ENCODE measurements at places on chromosomes 4 and X.

GRCh38 chr4:129387666-129388065 is 291.7 kb downstream of the C4orf33 start:
- no peak for DNase-seq

DNA sequence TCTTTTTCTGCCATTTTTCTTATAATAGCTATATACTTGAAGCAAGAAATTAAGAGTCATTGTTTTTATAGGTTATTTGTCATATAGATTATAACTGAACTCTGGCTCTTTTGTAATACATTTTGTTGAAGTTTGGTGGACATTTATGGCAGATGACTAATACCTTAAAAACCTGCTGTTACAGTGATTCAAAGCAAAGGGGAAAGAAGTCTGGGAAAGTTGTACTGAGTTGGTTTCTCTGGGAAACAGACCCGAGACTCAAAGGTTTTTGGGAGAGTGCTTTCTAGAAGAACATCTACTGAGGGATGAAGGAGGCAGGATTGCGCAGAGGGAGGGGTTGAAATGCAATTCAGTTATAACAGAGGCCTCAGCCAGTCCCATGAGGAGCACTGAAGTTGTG is 35.9 kb downstream of the NAP1L5 start:
- no peak for DNase-seq

- DNase-seq: no peak
These were observed 3.1 kb downstream of the BMP2K start for GRCh38 chr4:78779280-78779679.

DNA sequence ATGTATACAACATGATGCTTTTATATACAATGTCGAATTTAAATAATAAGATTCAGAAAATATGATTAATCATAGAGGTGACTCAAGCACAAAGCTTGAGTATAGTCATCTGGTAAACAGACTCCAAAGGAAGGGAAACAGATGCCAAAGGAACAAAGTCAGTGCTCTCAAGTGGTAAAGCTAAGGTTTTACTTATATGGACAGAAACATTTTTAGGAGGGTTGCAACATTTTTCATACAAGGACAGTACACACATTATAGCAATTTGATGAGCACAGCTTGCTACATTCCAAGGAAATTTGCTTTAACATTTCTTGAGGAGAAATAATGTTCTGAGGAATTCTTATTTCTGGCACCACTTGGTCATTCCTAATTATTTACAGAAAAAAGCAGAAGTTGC is 333.4 kb upstream of the AADAT start:
- DNase-seq: no peak

GRCh38 chr4:57119054-57119651 is 9.0 kb upstream of the IGFBP7 start:
- DNase-seq: no peak

DNA sequence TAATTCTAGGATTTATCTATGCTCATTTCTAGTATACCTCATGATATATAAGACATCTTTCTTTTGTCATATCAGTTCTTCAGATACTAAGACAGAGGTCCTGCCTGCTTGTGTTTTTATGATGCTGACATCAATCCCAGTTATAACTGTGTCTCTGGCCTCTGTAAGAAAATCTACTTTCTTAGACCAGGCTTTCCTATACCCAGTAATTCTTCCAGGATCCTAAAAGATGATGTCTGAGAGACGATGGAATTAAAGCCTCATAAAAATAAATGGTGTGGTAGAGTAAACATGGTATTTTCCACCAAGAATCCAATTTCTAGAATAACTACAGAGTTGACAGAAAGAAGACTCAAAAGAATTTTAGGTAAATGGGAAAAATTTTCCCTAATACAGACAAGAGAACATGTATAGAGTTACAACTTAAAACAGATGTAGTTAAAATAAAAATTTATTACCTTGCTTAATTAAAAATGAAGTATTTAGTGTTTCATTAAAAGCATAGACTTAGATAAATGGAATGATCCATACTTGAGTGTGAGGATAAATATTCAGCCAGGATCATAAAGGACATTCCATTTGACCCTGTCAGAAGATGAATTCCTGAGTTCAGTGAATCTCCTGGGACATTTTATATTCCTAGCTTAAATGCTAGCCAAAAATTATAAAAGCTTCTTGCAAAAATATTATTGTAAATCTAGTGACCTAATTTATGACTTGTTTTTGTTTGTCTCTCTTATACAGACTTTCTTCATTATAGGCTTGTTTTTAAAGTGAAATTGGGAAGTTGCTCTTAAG is 137.4 kb downstream of the PDLIM5 start:
- no peak for DNase-seq

- DNase-seq: no peak
These were observed 27.2 kb downstream of the RASL11B start for GRCh38 chr4:52889354-52889753.

- no peak for DNase-seq
These were observed 239.2 kb downstream of the ANTXR2 start for GRCh38 chr4:79833857-79834256.

- DNase-seq: no peak
These were observed 408.4 kb upstream of the EMCN start for GRCh38 chr4:100926039-100926717.

- DNase-seq: no peak
These were observed 455.4 kb downstream of the IL15 start for GRCh38 chr4:142091691-142092182.

- DNase-seq: no peak
These were observed 282.9 kb downstream of the USP46 start for GRCh38 chr4:52376132-52376704.

- no peak for DNase-seq
These were observed at the start of gene ARL13A for GRCh38 chrX:100969408-100969807. ARL13A (plus strand) TSS chrX:100969708; CDS start chrX:100973690, 3,982 bp downstream.

DNA sequence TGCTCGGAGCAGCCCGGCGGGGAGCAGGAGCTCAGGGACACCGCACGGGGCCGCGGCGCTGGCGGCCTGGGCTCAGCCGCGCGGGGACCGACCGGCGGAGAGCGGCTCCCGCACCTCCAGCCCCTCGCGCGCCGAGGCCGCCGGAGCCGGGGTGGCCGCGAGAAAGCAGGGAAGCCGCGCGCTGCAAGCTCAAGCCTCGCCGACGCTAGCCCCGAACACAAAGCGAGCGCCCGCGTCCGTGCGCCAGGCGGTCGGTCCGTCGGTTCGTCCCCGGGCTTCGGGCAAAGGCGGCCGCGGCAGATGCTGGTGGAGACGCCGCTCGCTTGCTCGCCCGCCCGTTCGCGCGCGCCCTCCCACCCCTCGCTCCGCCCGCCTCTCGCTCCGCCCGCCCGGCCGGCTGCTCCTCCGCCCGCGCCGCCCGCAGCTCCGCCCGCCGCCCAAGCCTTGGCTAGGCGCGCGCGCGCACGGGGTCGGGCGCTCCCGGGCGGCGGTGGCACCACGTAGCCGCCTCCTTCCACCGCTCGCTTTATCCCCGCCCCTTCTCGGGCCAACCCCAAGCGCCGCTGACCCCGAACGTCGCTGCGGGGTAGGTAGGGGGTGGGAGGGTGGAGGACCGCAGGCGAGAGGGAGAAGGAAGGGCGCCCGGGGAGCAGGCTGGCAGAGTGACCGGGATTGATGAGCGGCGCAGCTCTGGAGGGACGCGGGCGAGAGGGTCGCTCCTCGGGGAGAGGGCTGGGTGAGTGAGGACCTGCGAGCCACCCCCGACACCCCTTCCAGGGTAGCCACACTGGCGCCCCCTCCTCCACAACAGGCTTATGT is at the start of gene TSPAN5:
Gene TSPAN5 (minus strand): TSS at position 325 of the 819 bp plus-strand sequence.
- DNase-seq: peak; percentile 75

- DNase-seq: no peak
These were observed 9.9 kb upstream of the WDR45 start for GRCh38 chrX:49089553-49089952.

GRCh38 chrX:63363788-63364187 is 12.7 kb upstream of the SPIN4 start:
- DNase-seq: no peak

- DNase-seq: no peak
These were observed 38.3 kb downstream of the SYTL5 start for GRCh38 chrX:38044701-38045100.

- DNase-seq: peak; percentile 69
These were observed at the start of gene MTMR8 for GRCh38 chrX:64394874-64395567. MTMR8 (minus strand) TSS chrX:64395452; CDS start chrX:64395363, 89 bp downstream.

GRCh38 chr4:54371173-54371572 is 142.1 kb downstream of the PDGFRA start:
- DNase-seq: no peak

- no peak for DNase-seq
These were observed 77.5 kb downstream of the TMEM156 start for GRCh38 chr4:38954727-38955126.

DNA sequence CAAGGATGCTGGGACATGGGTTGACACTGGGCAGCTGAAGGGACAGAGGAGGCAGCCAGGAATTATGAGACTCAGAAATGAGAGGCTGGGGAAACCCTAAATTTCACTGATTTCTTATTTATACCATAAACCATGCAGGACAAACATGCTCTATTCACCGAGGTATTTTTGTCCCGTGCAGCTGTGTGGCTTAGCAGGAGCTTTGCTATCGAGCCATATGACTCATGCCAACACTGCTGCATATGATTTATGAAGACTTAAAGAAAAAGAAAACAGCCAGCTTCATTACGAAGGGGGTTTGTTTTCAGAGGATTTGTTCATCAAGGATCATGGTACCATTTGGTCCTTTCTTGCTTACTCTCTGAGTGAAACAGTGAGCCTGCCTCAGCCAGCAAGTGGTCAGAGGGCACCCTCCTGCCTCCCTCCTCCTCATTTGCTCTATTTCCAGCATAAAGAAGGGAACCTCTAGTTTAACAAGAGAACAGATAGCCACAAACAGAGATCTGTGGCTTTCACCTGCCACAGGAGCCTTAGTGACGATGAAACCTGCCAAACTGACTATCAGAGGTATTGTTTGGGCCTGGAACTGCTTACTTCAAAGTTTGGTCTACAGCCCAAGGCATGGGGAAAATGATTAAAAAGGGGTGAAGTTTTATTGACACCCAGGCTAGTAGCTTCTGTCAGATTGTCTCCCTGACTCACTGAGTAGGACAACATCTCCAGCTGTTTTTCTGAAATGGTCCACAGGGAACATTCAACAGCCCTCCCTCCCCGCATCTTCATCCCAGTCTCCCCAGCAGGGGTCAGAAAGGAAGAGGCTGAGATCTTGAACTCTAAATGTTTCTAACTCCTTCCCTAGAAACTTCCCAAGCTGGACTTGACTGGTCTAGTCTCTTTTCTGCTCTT is 80.1 kb upstream of the MAML3 start:
- DNase-seq: no peak

GRCh38 chr4:82694046-82694445 is 104.5 kb downstream of the SCD5 start:
- DNase-seq: no peak

GRCh38 chr4:44725726-44726037 is 674 bp downstream of the GNPDA2 start:
- no peak for DNase-seq

GRCh38 chr4:47088298-47088697 is 56.9 kb downstream of the GABRB1 start:
- DNase-seq: no peak

DNA sequence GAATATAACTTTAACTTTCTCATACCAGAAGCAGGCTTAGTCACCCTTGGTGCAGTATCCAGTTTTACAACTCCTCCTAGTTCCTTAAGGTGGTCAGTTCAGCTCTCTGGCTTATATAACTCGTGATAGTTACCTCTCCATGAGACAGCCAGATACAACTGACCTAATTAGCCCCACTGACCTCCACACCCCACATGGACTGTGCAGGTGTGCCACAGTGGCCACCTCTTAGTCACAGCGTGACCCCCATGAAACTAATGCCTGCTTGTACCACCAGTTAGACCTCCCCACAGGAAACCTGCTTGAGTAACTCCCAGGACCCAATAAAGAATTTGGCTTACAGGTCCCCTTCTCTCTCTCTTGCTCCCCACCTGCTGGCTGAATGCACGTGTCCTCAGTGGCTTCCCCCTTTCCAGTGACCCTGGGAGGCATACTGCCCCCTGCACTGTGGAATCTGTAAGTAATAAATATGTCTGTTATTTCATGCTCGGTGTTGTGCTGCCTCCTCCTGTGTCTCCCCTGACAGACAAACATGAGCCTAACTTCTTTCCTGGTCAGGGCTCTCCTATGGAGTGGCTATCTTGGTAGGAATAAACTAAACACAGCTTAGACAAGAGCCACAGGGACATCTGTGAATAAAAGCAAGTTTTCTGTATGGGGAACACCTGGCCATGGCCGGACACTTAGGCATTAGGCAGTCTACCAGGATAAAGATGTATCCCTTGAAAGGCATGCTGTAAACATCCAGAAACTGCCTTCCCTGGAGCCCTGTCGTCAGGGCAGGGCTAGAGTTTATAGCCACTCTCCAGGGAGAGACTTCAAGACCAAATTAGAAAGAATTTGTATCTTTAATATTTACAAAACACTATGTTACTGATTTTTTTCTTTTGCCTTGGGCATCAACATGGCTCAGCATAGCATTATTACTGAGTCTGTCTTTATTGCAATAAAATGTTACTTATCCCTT is 209.7 kb upstream of the BOD1L1 start:
- no peak for DNase-seq

- no peak for DNase-seq
These were observed 161.2 kb upstream of the AGTR2 start for GRCh38 chrX:116009346-116009745.

- DNase-seq: no peak
These were observed 78.1 kb upstream of the DHRSX start for GRCh38 chrX:2578864-2579263.

DNA sequence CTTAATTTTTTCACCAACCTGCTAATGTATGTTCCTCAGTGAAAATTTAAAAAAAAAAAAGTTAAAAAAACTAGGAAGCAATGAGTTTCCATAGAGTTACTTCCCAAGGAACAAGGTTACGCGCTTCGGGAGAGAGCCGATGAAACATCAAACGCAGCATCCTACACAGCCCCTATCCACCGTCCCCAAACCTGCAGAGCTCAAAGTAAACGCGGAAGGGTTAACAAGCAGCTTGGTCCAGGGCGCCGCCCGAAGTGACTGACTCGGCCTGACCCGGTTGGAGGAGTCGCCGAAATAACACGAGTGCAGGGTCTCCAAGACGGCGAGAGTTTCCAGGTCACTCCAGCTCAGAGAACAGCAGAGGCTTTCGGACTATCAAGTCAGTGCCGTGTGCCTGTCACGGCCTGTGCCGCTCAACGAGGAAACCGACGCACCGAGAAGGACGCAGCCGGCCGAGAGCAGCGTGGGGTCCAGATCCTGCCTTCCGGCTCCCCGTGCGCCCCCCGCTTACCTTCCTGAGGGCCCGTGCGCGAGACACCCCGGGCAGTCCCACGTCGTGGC is 512 bp downstream of the NOP14 start:
- DNase-seq: no peak

- DNase-seq: no peak
These were observed 6.9 kb downstream of the LSM6 start for GRCh38 chr4:146182443-146182842.

Data from T-cell (primary cell).